ENCODE measurements at places on chromosomes 5 and 9. TPM values are rescaled to one million over a fixed set of nuclear protein-coding genes. Genes with fewer than 3 reads are reported as not detected.

- no peaks in the 10 kb centered on the region for H3K4me1 ChIP-seq
- no peaks in the 10 kb centered on the region for H3K36me3 ChIP-seq
- H3K27me3 ChIP-seq: no peaks in the 10 kb centered on the region
- no peak overlapping the region for H3K27ac ChIP-seq
- H3K4me3 ChIP-seq: no peak overlapping the region
Observed at GRCh38 chr5:53613061-53613460, 52.6 kb downstream of the NDUFS4 start.

- H3K4me3 ChIP-seq: peak overlapping the region; percentile 55
- DNase-seq: no peak
- peaks cover 8% of the 10 kb centered on the region for H3K36me3 ChIP-seq
- H3K27ac ChIP-seq: no peak overlapping the region
- H3K4me1 ChIP-seq: peaks cover 49% of the 10 kb centered on the region
- H3K27me3 ChIP-seq: no peaks in the 10 kb centered on the region
Observed at GRCh38 chr5:141477815-141478214, 2.0 kb downstream of the PCDHGC3 start.

DNA sequence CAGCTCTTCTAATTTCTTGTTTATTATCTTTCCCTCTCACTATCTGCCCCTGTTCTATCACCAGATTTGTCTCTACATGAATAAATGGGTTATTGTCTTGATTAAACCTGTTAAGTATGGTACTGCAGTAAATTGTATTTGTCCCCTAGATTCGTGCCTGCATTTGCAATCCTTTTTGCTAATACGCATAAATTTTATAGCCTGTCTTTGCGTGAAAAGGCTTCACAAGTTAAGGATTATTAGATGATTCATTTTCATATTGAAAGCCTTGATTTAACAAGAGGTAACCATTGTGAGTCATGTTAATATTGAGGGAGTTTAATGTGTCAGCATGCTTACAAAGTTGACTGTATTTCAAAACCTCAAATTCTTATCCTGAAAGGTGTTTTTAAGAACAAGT is 204.6 kb downstream of the PCSK1 start:
- DNase-seq: no peak
- no peak overlapping the region for H3K4me3 ChIP-seq
- H3K36me3 ChIP-seq: no peaks in the 10 kb centered on the region
- H3K27me3 ChIP-seq: no peaks in the 10 kb centered on the region
- H3K4me1 ChIP-seq: no peaks in the 10 kb centered on the region

- no peak for DNase-seq
- no peak overlapping the region for H3K4me3 ChIP-seq
- peaks cover 15% of the 10 kb centered on the region for H3K4me1 ChIP-seq
- H3K27me3 ChIP-seq: no peaks in the 10 kb centered on the region
- peaks cover 72% of the 10 kb centered on the region for H3K36me3 ChIP-seq
- no peak overlapping the region for H3K27ac ChIP-seq
Observed at GRCh38 chr9:120389867-120390266, 190.1 kb downstream of the CDK5RAP2 start.

GRCh38 chr9:13411791-13412190 is 132.3 kb upstream of the MPDZ start:
- DNase-seq: no peak
- no peak overlapping the region for H3K4me3 ChIP-seq
- H3K27me3 ChIP-seq: no peaks in the 10 kb centered on the region
- peaks cover 4% of the 10 kb centered on the region for H3K4me1 ChIP-seq

OTP gene
- not detected for total RNA-seq

ENTPD2 gene
- total RNA-seq: 1.7 TPM

FBP2 gene
- not detected for total RNA-seq

Measured in heart right ventricle (tissue), 16 donors.